ENCODE measurements at places on chromosomes 5 and 9.
A peak's percentile ranks its signal among the peaks of the same experiment; 100 is the strongest.

DNA sequence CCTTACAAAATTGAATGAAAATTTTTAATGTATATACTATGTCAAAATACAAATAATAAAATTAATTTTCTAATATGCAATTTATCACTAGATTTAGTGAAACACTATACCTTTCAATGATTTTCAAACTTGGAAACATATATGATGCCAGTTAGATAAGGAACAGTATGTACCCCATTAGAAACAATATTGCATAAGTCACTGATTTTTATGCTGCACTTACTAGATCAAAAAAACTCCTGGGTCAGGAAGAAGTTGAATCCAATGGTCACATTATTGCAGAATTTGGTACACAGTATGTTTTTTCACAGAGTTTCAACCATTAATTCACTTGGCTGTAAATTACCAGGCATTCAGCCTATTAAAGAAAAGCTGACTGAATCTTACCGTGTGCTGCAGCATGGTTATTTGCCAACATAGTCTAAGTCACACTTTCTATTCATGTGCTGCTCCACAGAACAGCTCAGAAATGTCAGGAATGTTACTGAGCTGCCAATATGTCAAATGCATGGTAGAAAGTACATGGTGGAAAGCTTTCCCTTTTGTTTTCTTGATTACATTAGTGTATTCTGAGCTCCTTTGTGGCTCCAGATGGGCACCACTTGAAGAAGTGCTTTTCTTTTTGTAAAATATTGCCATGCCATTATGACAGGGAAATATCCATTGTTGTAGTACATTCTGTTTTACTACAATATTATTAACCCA, 9.9 kb upstream of the PRR16 start:
- no peak for DNase-seq

- no peak for DNase-seq
Observed at GRCh38 chr5:134100283-134101091, 14.0 kb upstream of the TCF7 start.

- DNase-seq: peak; percentile 83
Observed at GRCh38 chr5:137695651-137696428, 40.0 kb downstream of the KLHL3 start.

GRCh38 chr5:6774721-6775204, 61.5 kb downstream of the TENT4A start:
- no peak for DNase-seq

DNA sequence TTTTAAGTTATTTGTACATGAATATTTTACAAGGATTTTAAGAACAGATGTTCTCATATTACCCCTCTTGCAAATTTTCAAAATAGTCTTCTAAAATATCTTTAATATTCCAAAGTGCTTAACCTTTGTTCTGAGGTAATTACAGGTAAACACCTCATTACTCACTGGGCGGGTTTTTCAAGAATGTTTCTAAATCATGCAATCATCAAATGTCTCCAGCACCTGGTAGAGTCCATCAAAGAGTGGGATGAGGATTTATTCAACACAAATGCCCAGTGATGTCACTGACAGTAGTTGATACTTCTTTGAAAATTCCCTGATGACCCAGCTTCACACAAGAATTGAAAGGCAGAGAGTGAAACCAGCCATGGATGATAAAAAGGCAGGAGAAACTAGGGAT, 114.4 kb downstream of the SEC61B start:
- no peak for DNase-seq

GRCh38 chr5:38591523-38591849, 35.0 kb upstream of the LIFR start:
- no peak for DNase-seq

DNA sequence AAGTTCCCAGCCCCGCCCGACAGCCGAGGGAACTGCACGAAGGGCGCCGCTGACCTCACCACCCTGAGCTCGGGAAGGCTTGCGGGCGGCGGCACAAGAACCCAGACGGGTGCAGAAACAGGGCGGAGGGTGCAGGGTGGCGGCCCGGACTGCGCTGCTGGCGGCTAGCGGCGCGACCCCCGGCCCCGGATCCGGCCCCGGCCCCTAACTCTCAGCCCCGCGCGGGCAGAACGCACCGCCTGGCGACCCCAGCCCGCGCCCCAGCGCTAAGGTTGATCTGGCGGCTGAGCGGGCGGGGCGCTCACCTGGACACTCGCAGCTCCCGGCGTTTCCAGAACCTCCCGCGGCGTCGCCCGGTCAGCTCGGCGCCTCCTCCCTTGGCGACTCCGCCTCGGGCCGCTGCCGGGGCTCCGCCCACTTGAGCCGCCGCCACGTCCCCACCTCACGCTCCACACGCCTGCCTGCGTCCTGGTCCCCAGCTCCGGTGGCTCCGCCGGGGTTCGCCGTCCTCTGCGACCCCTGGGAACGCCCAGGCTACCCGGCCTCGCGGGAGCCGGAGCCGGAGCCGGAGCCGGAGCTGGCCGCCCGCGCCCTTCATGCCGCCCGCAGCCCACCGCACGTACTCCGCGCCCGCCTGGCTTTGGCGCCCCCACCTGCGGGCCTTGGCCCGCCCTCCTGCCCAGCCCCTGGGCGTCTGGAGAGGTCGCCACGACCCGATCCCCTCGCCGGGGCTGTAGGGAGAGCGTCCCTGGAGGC, at the start of gene P4HA2:
Gene P4HA2 (minus strand): TSS at position 369 of the 756 bp plus-strand sequence. CDS start 9,227 bp downstream, outside the sequence.
- DNase-seq: peak; percentile 45

- no peak for DNase-seq
Observed at GRCh38 chr5:103435136-103435889, 127.3 kb downstream of the NUDT12 start.

GRCh38 chr5:19536387-19536786, 451.6 kb downstream of the CDH18 start:
- DNase-seq: no peak

DNA sequence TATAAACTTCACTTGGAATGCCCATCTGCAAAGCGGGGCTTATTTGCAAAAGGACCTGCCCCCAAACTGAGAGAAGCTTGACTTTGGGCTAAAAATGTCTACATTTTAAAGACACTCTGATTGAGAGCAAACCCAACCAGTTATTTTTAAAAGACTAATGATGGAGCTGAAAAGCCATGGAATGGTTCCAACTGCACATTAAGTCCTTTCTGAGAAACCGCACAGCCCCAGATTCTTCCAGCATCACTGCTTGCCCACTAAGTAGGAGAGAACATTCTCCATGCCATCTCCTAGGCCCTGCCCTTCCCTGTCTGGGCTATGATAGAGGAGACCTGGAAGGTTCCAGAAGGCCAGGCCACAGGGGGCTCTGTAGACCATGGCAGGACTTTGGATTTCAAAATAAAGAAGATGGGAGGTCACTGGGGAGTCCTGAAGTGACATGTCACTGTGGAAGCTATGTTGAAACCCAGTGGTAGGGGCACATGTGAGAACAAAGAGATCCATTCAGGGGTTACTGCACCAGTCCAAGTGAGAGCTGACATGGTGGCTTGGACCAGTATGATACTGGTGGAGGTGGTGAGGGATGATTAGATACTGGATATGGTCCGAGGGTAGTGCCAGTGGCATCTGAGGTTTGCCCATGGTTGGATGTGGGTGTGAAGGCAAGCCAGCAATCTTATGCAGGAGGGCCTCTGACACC, 179.2 kb downstream of the DAB2IP start:
- no peak for DNase-seq

- no peak for DNase-seq
Observed at GRCh38 chr5:108171759-108172158, 210.1 kb downstream of the FBXL17 start.

DNA sequence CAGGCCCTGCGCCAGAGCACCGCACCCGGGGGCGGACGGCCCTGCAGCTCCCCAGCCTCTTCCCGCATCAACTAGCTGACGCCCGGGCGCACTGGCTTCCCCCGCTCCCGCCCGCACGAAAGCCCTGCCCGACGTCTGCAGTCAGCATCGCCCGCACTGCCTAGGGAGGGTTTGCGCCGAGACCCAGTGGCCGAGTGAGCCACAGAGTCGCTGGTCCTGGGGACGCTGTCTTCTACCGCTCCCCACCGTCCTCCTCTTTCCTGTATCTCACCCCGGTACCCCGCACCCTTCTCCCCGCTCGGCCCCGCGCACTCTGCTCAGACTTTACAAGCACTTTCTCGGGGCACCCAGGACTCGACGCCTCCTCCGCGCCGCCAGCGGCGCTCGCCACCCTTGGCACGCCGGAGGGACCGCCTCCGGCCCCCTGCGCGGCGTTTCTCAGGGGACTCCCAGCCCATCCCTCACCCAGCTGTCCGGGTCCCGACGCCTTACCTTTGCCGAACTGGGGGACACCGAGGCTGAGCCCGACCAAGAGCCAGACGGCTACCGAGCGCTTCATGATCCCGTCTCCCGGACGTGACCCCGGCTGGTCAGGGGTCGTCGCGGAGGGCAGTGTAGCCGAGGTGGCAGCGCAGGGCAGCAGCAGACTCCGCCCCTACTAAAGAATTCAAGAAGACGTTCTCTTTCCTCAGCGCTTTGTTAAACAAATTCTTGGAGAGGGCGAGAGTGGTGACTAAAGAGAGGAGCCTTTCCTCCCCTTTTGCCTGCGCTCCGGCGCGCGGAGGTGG, 670 bp downstream of the EDIL3 start:
- DNase-seq: peak; percentile 9

GRCh38 chr5:145898171-145898570, 25.4 kb upstream of the GRXCR2 start:
- no peak for DNase-seq

- DNase-seq: no peak
Observed at GRCh38 chr5:131475541-131475941, 159.5 kb downstream of the RAPGEF6 start.

Data from common myeloid progenitor, CD34-positive (primary cell).